Activated naive CD8-positive, alpha-beta T cell treated with anti-CD3 and anti-CD28 coated beads for 36 hours (primary cell): ENCODE measurements at places on chromosomes 13 and 19.

DNA sequence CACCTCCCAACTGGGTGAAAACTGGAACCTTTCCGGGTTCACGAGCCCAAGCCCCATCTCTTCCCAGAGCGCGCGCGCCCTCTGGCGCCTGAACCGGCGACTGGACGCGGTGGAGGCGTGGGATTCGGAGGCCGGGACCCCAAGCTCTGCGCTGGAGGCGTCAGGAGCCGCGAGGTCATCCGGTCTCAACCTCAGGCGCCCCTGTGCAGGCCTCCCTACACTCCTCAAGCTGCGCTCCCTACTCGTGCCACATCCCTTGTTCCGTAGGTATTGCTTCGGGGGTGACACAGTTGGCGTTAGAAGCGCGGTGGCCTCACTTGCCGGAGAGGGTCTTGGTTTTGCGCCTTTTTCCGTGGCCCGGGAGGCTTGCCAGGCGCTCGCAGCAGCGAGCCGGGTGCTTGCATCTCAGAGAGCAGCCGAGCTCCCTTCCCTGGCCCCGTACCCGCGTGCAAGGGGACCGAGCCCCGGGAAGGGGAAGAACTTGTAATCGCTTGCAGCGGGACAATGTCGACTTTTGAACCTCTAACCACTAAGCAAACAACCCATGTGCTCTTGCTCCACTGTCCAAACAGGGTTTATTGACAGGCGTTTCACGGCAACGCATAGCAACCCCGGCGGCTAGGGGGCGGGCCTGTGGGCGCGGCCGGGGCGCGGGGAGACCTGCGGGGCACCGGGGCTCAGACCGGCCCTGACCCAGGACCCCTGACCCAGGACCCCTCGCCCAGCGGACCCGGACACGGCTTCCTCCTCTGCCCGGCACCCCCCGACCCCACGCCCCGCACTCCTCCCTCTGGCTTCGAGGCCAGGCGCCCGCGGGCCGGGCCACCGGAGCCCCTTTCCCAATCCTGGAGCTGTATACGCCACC is 8.5 kb downstream of the CDX2 start:
- DNase-seq: peak; percentile 55

DNA sequence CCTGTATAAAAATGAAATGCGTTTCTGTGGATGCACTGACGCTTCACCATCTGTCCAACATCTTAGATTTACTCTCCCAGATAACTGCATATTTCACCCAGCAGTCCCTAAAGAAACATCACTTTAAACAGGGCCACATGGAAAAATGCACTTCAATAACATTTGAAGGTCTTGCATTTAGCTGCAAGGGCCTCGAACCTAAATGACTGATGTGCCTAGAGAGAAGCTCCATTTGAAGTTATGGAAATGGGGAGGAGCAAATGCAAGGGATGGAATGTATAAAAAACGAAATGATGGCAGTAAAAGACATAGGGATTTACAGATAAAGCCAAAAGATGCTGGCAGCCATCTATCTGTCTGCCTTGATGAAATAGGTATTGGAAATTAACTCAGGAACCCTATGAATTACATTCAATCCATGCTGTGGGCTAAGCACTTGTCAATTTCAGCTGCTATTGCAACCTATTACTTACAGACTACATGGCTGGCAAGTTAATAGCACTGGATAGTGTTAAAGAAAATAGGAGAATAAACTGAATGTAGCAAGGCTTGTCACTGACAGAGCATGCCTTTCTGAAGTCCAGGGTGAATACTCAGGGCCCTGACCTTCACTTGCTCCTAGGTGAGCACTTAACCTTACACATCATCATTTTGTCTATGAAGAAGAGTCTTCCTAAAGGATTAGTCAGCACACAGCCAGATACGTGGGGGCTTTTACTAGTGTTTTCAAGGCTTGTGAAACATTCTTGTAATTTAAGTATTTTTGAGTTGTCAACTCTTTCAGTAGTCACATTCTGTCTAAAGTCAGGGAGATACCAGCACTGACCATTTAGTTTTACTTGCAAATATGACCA is 963.4 kb downstream of the PCDH17 start:
- DNase-seq: no peak

DNA sequence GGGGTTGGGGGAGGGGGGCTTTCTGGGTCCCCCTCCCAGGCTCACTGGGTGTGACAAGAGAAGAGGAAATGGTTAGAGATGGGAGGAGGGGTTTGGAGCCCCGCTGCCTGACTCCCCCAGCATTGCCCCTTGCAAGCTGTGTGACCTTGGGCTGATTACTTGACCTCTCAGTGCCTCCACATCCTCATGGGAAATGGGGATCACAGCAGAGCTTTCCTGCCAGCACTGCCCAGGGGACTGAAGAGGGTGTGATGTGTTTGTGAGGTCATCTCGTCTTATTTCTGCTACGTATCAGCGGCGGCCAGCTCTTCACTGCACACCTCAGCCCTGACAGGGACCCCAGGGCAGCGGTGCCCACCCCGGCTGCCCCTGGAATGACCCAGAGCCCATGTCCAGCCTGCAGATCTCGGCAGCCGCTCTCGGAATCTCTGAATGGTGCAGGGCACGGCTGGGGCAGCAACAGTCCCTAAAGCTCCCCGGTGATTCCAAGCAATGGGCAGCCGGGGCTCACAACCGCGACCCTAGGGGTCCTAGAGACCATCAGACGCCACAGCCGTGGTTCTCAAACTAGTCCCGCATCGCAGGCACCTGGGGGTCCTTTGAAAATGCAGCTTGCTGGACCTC is 8.4 kb downstream of the PNMA8B start:
- no peak for DNase-seq

- no peak for DNase-seq
Observed at GRCh38 chr13:27601208-27601607, 19.1 kb downstream of the LNX2 start.

- no peak for DNase-seq
Observed at GRCh38 chr13:65143920-65144319, 2086.2 kb downstream of the PCDH9 start.

GRCh38 chr13:77338329-77338728 is 11.4 kb upstream of the MYCBP2 start:
- no peak for DNase-seq

- DNase-seq: no peak
Observed at GRCh38 chr19:281992-282391, 9.2 kb downstream of the PLPP2 start.

- DNase-seq: no peak
Observed at GRCh38 chr13:80386002-80386401, 45.1 kb upstream of the SPRY2 start.

GRCh38 chr13:30103161-30103840 is 204.1 kb downstream of the KATNAL1 start:
- DNase-seq: no peak

- DNase-seq: no peak
Observed at GRCh38 chr19:3612901-3613741, 6.4 kb upstream of the TBXA2R start.

DNA sequence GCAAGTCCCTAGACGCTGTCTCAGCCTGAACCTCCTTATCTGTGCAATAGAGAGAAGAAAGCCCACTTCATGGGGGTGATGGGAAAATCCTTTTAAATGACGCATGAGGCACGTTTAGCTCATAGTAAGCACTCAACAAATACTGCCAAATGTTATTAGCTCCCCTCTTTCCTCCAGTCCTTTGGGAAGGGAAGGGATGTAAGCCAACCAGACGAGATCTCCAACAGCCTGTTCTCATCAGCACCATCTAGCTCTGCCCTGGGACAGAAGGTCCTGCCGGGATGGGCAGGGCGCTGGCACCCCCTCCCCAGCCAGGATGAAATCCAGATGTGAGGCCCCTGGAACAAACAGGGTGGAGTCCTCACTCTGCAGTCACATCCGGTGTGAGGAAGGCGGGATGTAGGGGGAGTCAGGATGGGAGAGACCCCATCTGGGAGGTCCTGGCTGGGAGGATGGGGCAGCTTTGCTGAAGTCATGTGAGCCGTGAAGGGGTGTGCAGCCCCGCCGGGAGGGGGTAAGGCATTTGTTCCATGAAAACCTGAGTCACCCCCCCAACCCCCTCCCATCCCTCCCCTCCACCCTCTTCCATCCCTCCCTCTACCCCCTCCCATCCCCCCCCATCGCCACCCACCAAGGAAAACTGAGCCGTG is 4.6 kb downstream of the S1PR2 start:
- DNase-seq: no peak

DNA sequence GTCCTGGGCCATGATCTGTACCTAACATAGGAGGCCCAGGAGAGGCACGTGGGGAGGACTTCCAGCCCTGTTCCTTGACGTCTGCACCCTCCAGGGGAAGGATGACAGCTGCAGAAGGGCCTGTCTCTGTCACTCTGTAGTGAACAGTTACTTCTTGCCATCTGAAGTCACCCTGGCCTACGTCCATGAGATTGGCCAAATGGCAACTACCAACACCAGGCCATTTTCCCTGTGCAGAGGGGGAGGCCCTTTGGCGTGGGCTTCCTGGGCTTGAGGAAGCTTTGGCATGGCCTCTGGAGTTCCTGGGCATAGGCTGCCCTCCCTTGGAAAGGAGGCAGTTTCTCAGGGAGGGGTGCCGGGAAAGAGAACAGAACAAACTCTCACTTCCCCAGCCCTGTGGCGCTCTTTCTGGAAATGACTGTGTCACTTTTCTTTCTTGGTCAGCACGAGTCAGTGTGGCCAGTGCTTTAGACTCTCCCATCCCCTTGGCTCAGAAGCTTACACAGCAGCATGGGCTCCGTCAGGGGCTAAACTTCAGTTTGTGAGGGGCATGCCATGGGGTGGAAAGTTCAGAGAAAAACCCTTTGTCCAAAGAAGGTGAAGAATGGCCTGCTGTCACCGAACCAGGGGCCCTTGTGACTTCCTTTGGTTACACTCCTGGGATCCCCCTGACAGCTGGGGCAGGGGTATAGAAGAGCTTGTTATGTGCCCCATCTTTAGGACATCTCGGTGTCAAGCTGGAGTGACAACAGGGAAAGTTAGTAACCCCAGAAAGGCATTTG is 5.3 kb downstream of the CARM1 start:
- DNase-seq: no peak

GRCh38 chr13:66407128-66407527 is 823.0 kb downstream of the PCDH9 start:
- DNase-seq: no peak

GRCh38 chr13:78182813-78183212 is 264.2 kb upstream of the EDNRB start:
- DNase-seq: no peak

DNA sequence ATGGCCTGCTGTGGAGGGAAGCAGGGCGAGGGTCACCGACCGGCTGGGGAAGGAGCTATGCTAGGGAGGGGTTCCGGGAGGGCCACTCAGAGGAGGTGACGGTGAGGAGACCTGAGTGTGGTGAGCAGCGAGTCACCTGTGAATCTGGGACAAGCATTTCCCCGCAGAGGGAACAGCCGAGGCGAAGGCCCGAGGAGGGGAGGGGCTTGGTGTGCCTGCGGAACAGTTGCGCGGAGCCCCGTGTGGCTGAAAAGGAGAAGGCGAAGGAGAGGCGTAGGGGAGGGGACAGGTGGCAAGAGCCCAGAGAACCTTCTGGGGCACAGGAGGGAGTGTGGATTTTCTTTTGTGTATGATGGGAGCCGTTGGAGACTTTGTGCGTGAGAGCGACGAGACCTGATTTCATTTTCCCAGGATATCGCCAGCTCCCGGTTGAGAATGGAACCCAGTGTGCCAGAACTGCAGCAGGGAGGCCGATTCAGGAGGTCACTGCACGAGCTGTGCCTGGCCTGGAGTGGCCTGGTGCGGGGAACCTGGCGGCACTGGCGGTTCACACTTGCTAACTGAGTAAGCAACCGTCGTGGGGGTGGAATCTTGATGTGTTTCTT is 117.7 kb upstream of the ZNF507 start:
- DNase-seq: no peak

- no peak for DNase-seq
Observed at GRCh38 chr13:109568339-109568818, 218.0 kb downstream of the IRS2 start.

- no peak for DNase-seq
Observed at GRCh38 chr13:44874886-44875630, 114.2 kb downstream of the NUFIP1 start.

GRCh38 chr19:44742330-44743061 is 6.0 kb upstream of the BCL3 start:
- DNase-seq: no peak

DNA sequence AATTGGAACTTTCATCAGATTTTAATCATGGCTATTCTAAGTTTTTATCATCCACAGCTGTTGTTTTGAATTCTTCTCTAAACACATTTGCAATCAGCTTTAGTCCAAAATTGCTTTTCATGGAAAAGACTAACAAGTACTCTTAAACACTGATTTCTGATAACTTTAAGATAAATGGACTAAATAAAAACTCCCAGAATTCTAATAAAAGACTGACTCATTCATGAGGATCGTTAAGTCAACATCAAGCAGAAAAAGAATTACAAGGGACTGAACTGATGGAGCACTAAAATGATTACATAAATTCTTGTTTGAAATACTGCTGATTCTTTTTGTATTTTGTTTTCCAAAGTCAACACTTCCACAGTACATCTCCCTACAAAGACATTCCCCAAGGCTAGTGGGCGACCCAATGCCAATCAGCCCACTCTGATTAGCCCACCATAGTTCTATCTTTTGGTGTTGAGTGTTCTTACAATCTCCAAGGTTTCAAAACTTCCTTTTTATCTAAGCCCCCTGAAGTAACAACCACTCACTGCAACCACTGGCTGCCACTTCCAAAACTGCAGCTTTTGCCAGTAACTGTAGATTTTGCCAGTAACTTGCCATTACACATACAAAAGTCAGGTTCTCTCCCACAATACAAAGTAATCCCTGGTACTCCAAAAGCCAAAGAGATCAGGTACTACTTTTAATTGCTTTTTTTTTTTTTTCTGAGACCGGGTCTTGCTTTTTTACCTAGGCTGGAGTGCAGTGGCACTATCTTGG is 14.0 kb upstream of the NAA16 start:
- no peak for DNase-seq

- peak; percentile 83 for DNase-seq
Observed at GRCh38 chr19:34999498-35000337, at the start of gene GRAMD1A. Gene GRAMD1A (plus strand): TSS chr19:35000323. CDS start chr19:35000479, 156 bp downstream.

- DNase-seq: no peak
Observed at GRCh38 chr19:8071912-8072311, 19.4 kb downstream of the CCL25 start.

GRCh38 chr13:85828094-85828684 is 29.0 kb upstream of the SLITRK6 start:
- no peak for DNase-seq

GRCh38 chr13:44249431-44249836 is 124.2 kb upstream of the SERP2 start:
- no peak for DNase-seq

- no peak for DNase-seq
Observed at GRCh38 chr13:108494991-108495645, 134.3 kb upstream of the MYO16 start.

- peak; percentile 28 for DNase-seq
Observed at GRCh38 chr19:35063940-35064818, 22.7 kb downstream of the HPN start.

GRCh38 chr13:110317093-110317492 is 10.0 kb downstream of the COL4A2 start:
- no peak for DNase-seq

GRCh38 chr13:27022571-27023311 is 148.9 kb downstream of the USP12 start:
- DNase-seq: no peak

GRCh38 chr13:46551410-46552302 is 1.3 kb upstream of the LRCH1 start:
- DNase-seq: peak; percentile 59
